T-cell (primary cell): ENCODE measurements at places on chromosomes 6 and 20.

GRCh38 chr20:15267935-15268334, 930.5 kb upstream of the FLRT3 start:
- H3K27ac ChIP-seq: no peak overlapping the region
- H3K27me3 ChIP-seq: no peaks in the 10 kb centered on the region
- no peaks in the 10 kb centered on the region for H3K36me3 ChIP-seq
- H3K4me1 ChIP-seq: no peaks in the 10 kb centered on the region
- DNase-seq: no peak

GRCh38 chr20:48771542-48771941, 56.3 kb downstream of the PREX1 start:
- peaks cover 13% of the 10 kb centered on the region for H3K4me1 ChIP-seq
- no peaks in the 10 kb centered on the region for H3K36me3 ChIP-seq
- no peak overlapping the region for H3K4me3 ChIP-seq
- H3K27ac ChIP-seq: peak overlapping the region; percentile 13
- DNase-seq: no peak

DNA sequence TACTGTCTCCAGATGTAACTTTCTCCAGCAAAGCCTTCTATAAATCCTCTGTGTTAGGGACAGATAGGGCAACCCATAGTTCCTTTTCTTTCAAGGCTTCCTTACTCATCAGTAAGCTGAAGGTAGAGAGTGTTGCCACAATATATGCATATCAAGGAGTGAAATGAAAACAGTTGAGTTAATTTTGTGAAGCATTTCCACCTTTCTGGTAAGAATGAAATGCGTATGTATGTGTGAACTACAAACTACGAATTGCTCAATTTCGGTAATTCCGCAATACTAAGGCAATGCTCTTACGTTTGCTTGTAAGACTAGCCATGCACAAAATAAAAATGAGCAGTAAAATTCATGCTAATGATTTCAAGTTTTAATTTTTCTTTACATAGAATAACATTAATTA, 61.2 kb upstream of the HBS1L start:
- no peak overlapping the region for H3K4me3 ChIP-seq
- no peak for DNase-seq
- peaks cover 27% of the 10 kb centered on the region for H3K4me1 ChIP-seq

GRCh38 chr20:50794846-50795634, at the start of gene BCAS4:
Gene BCAS4 (plus strand): TSS chr20:50795061. CDS start chr20:50795084, 23 bp downstream.
- peak; percentile 81 for DNase-seq
- no peaks in the 10 kb centered on the region for H3K27me3 ChIP-seq
- peaks cover 27% of the 10 kb centered on the region for H3K4me1 ChIP-seq
